A549 treated with GW870086 at 1 μM for 4 hours (cell line): ENCODE measurements at places on chromosomes 2 and 18. TPM values are rescaled to one million over a fixed set of nuclear protein-coding genes. Genes with fewer than 3 reads are reported as not detected.

PRSS56 gene
- total RNA-seq, result 0.09 to 0.16 TPM (median 0.11 TPM) in 5 replicates

HTR2B gene
- 0.06 TPM in 1 of 5 replicates, not detected in the others for total RNA-seq

ASB18 gene
- total RNA-seq, result 0.03 TPM in 1 of 5 replicates, not detected in the others

CTIF gene
- total RNA-seq, result 13.3 to 15.7 TPM (median 13.5 TPM) in 5 replicates

APCDD1 gene
- not detected in 5 replicates for total RNA-seq

GAL3ST2 gene
- total RNA-seq, result 0.10 to 0.34 TPM (median 0.13 TPM) in 5 replicates

VAMP5 gene
- total RNA-seq, result 0.28 to 0.31 TPM in 2 of 5 replicates, not detected in the others

C1GALT1C1L gene
- 1.8 to 3.0 TPM (median 2.6 TPM) in 5 replicates for total RNA-seq

CHRND gene
- total RNA-seq, result not detected in 5 replicates

STPG4 gene
- total RNA-seq, result not detected in 5 replicates

CROCC2 gene
- total RNA-seq, result not detected in 5 replicates

MALL gene
- 166 to 184 TPM (median 172 TPM) in 5 replicates for total RNA-seq

EEF1B2 gene
- total RNA-seq, result 1,006 to 1,130 TPM (median 1,045 TPM) in 5 replicates

PRKAG3 gene
- not detected in 5 replicates for total RNA-seq

CFAP221 gene
- total RNA-seq, result 0.09 to 0.38 TPM (median 0.26 TPM) in 4 of 5 replicates, not detected in the other

CEBPZ gene
- total RNA-seq, result 67.7 to 84.8 TPM (median 72.9 TPM) in 5 replicates

IL36B gene
- total RNA-seq, result 0.13 TPM in 1 of 5 replicates, not detected in the others

DYNAP gene
- not detected in 5 replicates for total RNA-seq

AQP12A gene
- total RNA-seq, result not detected in 5 replicates

IL36G gene
- total RNA-seq, result 0.13 TPM in 1 of 5 replicates, not detected in the others

GPC1 gene
- 159 to 236 TPM (median 226 TPM) in 5 replicates for total RNA-seq

SEC11C gene
- total RNA-seq, result 54.6 to 61.2 TPM (median 60.5 TPM) in 5 replicates

CTLA4 gene
- not detected in 5 replicates for total RNA-seq

LINC00305 gene
- not detected in 5 replicates for total RNA-seq

CD8B gene
- total RNA-seq, result not detected in 5 replicates

EVX2 gene
- total RNA-seq, result not detected in 5 replicates

GREB1 gene
- 1.7 to 3.7 TPM (median 3.0 TPM) in 5 replicates for total RNA-seq

CKAP2L gene
- total RNA-seq, result 10.5 to 16.2 TPM (median 13.9 TPM) in 5 replicates

CTNNA2 gene
- total RNA-seq, result 0.14 to 1.5 TPM (median 0.20 TPM) in 5 replicates

ACVR1C gene
- total RNA-seq, result 0.03 to 0.05 TPM in 2 of 5 replicates, not detected in the others

LRRTM1 gene
- not detected in 5 replicates for total RNA-seq

LYPD1 gene
- total RNA-seq, result 14.4 to 20.2 TPM (median 14.6 TPM) in 5 replicates

SULT1C2 gene
- total RNA-seq, result 0.29 to 0.85 TPM (median 0.62 TPM) in 5 replicates

MCM6 gene
- total RNA-seq, result 46.6 to 50.6 TPM (median 48.7 TPM) in 5 replicates

STAT1 gene
- total RNA-seq, result 52.4 to 68.2 TPM (median 63.4 TPM) in 5 replicates

NYAP2 gene
- not detected in 5 replicates for total RNA-seq

RFTN2 gene
- not detected in 5 replicates for total RNA-seq
